Stimulated activated CD8-positive, alpha-beta memory T cell treated with anti-CD3 and anti-CD28 coated beads, Interleukin-4, amount 100 ng/mL, for 4 hours (primary cell): ENCODE measurements at places on chromosomes 5 and 9.

- DNase-seq, result no peak
Observed at GRCh38 chr5:113448252-113448651, 13.5 kb upstream of the TSSK1B start.

GRCh38 chr9:79975621-79976256 is 404.0 kb downstream of the TLE4 start:
- DNase-seq, result no peak

GRCh38 chr5:60891667-60892066 is 47.6 kb upstream of the ELOVL7 start:
- no peak for DNase-seq

DNA sequence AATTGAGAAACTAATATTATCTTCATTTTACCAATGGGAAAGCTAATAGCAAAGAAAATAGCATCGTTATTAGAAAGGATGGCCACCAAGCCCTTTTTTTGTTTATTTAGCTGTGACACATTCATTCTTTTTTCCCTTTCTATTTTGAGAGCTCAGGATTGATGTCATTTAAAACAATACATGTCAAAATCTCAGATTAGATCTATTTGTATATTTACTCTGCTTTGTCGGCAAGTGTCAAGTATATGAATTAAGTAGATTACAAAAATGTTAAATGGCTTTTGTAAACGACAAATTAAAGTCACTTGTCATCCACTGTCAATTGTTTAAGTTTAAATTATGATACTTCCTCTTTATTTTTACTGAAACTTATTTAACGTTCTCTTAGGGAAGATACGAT is 118.9 kb downstream of the PAM start:
- DNase-seq, result no peak

DNA sequence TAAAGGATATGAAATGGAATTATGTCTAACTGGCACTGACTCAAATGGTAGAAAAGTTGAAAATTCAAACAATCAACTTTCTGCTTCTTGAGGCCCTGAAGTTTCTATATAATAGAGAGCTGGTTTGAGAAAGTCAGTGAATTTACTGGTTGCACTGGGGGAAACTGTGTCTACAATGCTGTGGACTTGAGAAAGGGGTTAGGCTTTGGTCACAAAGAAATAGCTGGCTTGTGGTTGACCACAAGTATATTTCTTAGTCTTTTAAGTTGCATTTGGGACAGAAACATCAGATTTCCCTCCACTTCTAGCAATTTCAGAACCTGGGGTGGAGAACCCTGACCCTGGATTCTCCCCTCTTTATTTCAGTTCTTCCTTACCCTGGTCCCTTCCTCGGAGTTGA is 192.6 kb upstream of the ACTBL2 start:
- DNase-seq, result no peak

DNA sequence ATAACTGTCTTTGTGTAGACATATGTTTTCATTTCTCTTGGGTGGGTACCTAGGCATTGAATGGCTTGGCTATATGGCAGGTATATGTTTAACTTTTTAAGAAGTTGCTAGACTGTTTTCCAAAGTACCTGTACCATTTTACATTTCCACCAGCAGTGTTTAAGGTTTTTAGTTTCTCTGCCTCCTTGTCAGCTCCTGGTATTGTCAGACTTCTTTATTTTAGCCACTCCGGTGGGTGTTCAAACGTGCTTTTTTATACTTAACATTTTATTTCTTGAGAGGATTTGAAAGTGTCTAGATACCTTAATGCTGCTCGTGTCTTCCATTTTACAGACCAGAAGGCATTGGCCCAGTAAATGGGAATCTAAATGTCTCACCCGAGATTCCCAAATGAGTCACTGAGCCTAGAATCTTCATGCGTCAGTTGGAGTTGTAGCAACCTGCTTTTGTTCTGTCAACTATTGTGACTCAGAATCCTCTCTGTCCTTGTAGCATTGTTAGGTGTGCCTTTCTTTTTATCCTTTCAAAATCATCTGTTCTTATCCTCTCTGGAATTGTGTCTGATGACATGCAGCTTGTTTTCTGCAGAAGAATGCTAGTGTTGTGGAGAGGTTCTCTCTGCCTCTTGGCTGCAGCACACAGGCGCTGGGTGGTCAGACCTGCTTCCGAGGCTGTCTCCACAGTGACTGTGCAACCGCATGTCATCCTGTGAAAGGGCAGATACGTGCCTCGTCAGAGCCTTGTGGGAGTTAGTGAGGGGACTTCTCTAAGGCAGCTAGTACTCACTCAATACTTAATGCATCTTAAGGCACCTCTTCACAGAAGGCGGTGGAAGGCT is 291.8 kb downstream of the AOPEP start:
- no peak for DNase-seq

GRCh38 chr5:96527768-96528661 is 95.0 kb upstream of the PCSK1 start:
- no peak for DNase-seq

DNA sequence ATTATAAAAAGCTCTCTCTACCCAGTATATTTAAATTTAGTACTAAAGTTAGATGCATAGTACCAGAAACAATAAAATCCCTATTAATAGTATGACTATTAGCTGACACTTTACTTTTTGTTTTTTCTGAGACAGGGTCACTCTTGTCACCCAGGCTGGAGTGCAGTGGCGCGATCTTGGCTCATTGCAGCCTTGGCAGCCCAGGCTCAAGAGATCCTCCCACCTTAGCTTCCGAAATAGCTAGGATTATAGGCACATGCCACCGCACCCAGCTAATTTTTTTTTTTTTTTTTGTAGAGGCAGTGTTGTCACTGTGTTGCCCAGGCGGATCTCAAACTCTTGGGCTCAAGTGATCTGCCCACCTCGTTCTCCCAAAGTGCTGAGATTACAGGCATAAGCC is 8.0 kb downstream of the CCNG1 start:
- DNase-seq, result no peak

- no peak for DNase-seq
Observed at GRCh38 chr9:107660976-107661375, 171.4 kb upstream of the KLF4 start.

DNA sequence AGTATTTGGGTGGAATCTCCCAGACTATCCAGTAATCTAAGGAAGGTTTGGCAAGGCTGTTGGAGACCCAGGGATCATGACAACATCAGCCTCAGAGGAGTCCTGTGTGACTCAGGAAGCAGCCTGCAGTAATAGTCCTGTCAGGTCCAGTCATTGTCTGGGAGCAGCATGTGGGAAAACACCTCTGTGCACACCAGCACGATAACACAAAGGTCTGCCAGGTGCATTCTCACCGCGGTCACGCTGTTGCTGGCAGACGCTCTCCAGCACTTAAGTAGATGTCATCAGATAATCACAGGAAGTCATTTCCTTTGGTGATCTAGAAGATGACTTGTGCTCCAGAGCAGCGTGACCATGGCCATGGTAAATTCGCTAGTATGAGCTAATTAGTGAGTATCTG is 99.2 kb upstream of the IQGAP2 start:
- DNase-seq, result no peak

DNA sequence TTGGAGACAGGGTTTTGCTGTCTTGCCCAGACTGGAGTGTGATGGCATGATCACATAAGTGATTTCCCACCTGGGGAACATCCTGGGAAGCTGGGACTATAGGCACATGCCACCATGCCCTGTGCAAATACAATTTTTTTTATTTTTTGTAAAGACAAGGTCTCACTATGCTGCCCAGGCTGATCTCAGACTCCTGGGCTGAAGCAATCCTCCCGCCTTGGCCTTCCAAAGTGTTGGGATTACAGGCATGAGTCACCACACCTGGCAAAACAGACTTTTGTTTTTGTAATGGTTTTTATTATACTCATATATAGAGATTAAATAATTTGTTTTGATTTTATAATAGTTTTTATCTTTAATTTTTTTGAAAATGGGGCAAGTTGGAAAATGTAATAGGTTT is 14.7 kb downstream of the DNAJC25 start:
- DNase-seq, result no peak

DNA sequence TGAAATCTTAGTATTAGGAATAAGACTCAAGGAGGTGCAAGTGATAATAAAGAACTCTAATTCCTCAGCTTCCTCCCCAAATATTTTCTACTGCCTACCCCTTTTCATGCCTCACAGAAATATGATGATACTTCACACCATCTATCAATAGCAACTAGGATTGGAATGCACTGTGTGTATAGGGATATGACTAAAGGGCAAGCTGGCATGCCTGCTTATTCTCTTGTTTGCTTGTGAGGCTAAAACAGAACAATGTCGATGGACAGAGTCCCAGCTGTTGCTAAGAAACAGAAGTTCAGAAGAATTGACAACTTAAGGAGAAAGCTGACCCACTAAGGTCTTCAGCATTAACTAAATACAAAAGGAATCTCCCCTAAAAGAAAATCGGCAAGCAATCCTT is 9.7 kb upstream of the CHD1 start:
- no peak for DNase-seq

DNA sequence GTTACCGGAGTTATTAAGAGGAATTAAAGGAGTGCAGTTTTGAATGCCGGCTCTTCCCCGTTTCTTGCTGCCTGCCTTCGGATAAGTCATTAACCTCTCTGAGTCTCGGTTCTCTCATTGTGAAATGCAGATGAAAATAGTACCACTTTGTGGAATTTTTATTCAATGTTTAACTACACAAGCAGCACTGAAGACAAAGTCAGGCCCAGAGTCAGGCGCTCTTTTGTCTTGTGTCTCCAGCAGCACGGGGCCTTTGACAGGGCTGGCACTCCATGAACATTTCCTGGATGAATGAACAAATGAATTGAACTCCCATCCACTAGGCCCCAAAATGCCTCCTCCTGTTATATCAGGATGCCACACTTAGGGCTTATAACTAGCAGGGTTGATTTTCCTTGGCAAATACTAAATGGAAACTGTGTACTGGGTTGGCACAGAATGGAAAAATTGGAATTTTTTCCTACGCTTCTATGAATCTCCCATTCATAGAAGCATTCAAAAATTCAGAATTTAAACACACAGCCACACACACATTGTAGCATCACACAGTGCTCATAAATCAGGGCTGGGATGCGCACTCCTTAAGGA is 332.8 kb downstream of the MLLT3 start:
- DNase-seq, result no peak

DNA sequence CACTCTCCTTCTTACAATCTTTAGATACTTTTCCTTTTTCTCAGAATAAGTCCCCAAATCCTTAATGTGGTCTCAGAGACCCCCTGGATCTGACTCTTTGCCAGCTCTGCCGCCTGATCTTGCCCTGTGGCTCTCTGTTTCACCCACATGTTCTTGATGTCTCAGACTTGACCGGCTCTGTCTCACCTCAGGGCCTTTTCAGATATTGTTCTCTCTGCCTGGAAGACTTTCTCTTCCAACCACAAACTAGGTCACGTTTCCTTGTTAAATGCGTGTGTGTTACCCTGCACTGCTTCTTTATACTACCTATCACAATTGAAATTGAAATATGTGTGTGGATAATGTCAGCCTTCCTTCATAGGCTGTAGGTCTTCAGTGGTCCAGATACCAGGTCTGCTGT is 265.4 kb upstream of the NUDT12 start:
- no peak for DNase-seq

DNA sequence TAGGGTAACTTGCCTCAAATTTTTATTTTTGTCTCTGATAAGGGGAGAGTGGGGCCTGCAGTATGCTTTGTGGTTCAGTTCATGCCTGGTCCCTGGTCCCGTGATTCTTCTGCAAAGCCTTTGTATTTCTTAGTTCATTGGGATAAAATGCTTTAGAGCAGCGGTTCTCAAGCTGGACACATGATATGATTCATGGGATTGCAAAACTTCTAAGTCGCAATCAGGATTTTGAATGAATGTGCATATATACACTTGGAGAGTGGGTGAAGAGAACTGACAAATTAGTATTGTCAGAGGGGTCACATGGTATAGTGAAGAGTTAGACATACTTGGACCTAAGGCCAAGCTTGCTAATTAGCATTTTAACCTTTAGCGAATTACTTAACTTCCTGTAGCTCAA is 265.4 kb upstream of the KLF9 start:
- no peak for DNase-seq

GRCh38 chr5:103424026-103424425 is 138.6 kb downstream of the NUDT12 start:
- no peak for DNase-seq

DNA sequence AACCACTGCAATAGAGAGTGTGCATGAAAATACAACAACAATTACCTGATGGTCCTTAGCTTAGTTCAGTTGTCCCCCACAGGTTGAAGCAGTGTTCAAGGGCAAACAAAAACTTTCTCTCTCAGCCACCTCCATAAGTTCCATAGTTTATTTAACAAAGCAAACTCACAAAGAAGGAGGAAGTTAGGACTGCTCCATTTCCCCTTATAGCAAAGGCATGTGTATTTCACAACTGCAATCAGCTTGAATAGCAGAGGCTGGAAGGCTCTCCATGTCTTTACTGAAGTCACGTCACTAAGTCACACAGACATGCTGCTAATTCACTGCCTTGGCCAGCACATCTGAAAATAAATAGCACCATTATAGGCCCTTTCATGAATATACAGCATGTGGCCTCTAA is 43.3 kb downstream of the DOCK8 start:
- DNase-seq, result no peak

- no peak for DNase-seq
Observed at GRCh38 chr9:34190996-34191892, 12.4 kb downstream of the UBAP1 start.
